ENCODE measurements at places on chromosomes 6 and 20.

GRCh38 chr6:65707126-65707826, at the start of gene EYS:
TSS of gene EYS (minus strand) at chr6:65707226. CDS start at chr6:65495410, 211,816 bp downstream.
- DNase-seq, result no peak

- no peak for DNase-seq
Measured at GRCh38 chr6:119318730-119319129, 30.8 kb downstream of the MAN1A1 start.

GRCh38 chr6:137699031-137699683, 167.9 kb upstream of the TNFAIP3 start:
- DNase-seq, result no peak

- no peak for DNase-seq
Measured at GRCh38 chr6:14930366-14930989, 315.4 kb upstream of the JARID2 start.

- no peak for DNase-seq
Measured at GRCh38 chr6:89599727-89600126, 38.8 kb downstream of the LYRM2 start.

DNA sequence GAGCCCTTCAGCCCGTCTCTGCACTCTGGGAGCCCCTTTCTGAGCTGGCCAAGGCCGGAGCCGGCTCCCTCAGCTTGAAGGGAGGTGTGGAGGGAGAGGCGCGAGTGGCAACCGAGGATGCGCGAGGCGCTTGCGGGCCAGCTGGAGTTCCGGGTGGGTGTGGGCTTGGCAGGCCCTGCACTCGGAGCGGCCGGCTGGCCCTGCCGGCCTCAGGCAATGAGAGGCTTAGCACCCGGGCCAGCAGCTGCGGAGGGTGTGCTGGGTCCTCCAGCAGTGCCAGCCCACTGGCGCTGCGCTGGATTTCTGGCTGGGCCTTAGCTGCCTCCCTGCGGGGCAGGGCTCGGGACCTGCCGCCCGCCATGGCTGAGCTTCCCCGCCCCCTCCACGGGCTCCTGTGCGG, 49.8 kb downstream of the GMPR start:
- no peak for DNase-seq

DNA sequence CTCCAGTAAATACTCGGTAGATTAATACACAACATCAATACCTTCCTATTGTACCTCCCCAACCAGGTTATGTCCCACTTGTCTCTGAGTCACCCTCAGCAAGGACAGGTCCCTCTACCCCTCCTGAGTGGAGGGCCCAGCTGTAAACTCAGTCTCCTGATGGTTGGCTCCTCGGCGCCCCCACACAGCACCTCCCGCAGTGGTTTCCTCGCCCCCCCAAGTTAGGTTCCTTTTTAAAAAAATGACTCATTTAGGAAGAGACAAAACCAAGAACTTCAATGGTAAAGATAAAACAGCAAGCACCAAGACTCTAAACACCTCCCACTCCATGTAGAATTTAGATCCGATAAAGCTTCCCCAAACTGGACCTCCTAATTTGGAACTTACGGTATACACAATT, 83.5 kb downstream of the TRERF1 start:
- DNase-seq, result peak; percentile 51

- no peak for DNase-seq
Measured at GRCh38 chr6:56655996-56656395, 13.3 kb upstream of the DST start.

DNA sequence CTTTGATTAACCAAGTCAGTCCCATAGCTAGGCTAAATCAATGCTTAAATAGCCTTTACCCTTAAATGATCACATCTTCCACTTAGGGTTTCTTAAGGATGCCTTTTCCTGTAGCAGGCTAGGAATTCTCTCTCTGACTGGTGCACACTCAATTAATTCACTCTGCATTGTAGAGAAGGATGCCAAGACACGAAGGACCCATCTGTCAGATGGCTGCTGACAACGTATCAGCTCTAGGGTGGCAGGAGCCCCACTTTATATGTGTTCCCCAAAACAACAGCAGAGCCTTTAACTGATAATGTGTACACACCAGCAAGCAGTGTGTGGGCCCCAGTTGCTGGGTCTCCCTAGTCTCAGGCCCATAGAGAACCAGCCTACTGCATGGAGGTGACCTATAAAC, 13.3 kb downstream of the GNAS start:
- no peak for DNase-seq

DNA sequence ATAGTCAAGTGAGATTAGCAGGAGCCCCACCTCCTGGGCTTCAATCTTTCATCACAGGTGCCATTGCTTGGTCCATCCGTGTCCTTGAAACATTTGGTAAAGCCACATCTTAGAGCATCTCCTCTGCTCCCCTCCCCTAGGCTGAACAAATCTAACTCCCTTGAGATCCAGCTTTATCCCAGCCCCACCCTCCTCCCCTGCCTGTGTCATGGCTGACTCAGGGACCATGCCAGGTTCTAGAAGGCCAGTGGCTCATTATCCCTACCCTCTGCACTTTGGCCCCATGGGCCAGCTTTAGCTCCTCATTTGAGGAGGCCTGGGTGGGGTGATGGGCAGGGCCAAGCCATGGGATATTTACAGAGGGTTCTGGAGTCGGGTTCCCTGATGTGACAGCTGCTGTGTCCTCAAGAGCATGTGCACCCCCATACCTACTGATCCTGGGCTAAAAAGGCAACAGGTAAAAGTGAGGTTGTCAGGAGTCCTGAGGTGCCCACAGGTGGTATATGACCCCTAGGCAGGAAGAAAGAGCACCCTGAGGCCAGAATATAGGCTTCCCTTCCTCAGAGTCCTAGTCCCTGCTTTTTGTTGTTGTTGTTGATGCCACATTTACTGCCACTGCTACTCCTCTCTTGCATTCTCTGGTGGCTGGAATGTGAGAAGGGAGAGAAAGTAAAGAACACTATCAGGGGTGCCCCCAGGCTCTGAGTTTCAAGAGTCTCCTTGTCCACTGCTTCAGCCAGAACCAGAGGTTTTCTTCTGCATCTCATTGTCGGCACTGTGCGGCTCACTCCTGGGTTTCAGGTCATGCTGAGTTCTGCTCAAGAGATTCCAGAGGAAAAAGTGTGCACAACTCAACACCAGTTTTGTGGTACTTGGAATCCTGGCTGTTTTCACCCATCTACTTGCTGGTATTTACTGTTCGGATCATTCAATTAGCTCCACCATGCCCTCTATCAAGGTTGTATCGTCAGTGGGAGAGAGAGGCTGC, 228.4 kb downstream of the LRFN2 start:
- DNase-seq, result no peak

GRCh38 chr6:163984124-163984936, 569.8 kb downstream of the QKI start:
- DNase-seq, result no peak

GRCh38 chr20:32945710-32946221, 58.5 kb downstream of the SUN5 start:
- DNase-seq, result no peak

DNA sequence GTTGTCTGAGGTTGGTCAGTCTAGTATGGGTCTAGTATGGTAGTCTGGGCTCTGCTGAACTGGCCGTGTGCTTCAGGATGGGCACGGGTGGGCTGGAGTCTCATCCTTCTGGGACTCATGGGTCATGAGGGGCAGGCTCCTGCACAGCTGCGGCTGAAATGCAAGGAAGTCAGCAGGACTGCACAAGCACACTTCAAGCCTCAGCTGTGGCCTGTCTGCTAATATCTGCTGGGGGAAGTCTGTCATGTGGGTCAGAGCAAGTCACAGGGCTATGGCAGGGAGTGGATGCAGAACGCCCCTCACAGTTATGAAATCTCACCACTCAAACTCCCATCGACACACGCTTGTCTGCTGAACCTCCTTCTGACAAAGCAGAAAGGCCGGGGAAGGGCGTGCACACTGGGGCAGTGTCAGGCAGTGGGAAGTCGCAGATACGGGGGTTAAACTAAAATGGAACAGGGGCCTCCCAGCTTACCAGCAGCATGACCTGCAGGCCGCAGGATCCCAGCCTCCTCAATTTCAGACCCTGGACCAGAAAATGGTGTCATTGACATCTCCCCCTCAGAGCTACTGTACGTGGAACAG, 229.5 kb downstream of the SMOC2 start:
- DNase-seq, result no peak

- no peak for DNase-seq
Measured at GRCh38 chr20:50737352-50737751, 6.0 kb downstream of the PARD6B start.

GRCh38 chr6:64477391-64477790, 841.8 kb downstream of the PHF3 start:
- no peak for DNase-seq

GRCh38 chr6:167470101-167470835, 145.4 kb downstream of the TTLL2 start:
- no peak for DNase-seq

- DNase-seq, result no peak
Measured at GRCh38 chr6:7267466-7268091, 45.4 kb downstream of the SSR1 start.

GRCh38 chr6:21354805-21355238, 238.7 kb upstream of the SOX4 start:
- no peak for DNase-seq

GRCh38 chr6:44680202-44680720, 292.8 kb downstream of the CDC5L start:
- DNase-seq, result no peak

DNA sequence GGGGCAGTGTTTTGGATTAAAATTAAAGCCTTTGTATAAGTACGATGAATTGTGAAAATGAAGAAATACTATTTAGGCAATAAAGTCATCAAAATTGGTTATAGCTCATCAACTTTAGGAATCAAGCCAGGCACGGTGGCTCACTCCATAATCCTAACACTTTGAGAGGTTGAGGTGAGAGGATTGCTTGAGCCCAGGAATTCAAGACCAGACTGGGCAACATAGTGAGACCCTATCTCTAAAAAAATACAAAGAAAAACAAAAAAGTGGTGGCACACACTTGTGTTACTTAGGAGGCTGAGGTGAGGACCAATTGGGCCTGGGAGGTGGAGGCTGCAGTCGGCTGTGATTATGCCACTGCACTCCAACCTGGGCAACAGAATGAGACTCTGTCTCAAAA, 8.5 kb upstream of the RHAG start:
- DNase-seq, result no peak

- DNase-seq, result no peak
Measured at GRCh38 chr6:116314878-116315277, 35.1 kb upstream of the TSPYL1 start.

GRCh38 chr20:32589256-32589655, 4.1 kb upstream of the NOL4L start:
- no peak for DNase-seq

- no peak for DNase-seq
Measured at GRCh38 chr6:2190661-2191389, 54.6 kb downstream of the GMDS start.

DNA sequence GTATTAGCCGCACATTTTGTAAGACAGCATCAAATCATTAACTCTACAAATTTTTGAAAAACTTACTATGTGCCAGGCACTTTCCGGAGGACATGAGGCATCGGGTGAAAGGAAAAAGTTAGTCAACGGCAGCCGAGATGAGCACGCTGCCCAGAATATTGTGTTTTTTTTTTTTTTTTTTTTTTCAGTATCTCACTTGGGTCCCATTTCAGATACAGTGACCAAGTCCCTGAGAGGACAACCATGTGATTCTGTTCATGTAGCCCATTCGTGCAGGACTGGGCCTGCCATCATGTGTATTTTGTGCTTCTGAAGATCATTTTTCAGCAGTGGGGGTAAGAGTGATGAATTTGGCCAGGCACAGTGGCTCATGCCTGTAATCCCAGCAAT, 1.3 kb downstream of the SLA2 start:
- DNase-seq, result peak; percentile 31

DNA sequence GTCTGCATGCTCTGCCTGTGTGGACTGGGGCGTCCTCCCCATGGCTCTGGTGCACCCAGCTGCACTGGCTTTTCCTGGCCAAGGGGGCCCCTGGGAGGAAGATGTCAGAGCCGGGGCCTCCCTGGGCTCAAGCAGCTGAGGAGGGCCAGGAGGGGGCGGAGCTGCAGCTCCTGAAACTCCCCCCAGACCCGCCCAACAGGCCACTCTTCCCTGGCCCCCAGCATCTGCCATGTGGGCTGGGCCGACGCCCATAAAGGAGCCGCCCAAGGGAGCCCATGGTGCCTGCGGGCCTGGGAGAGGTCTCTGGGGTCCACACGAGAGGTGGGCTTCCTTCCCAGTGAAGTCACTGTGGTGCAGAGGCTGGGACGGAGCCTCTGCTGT, 4.0 kb downstream of the RBBP8NL start:
- DNase-seq, result no peak

DNA sequence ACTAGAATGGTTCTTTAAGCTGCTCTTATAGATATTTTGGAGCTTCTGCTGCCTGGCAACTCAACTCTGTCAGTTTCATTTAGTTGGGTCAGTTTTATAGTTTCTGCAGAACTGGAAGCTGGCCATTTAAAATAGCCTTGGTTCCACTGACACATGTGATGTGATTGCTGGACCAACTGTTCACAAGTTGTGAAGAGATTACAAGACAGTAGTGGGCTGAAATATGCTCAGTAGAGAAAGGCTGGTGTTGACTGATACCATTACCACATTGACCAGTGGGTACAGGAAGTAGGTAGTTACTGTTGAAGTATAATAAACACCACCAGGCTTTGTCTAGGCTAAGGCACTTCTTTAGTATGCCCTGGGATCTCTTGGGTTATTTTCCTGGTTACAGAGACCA, 39.0 kb downstream of the BCKDHB start:
- DNase-seq, result no peak
